ENCODE measurements at places on chromosomes 13 and 19.
A peak's percentile ranks its signal among the peaks of the same experiment; 100 is the strongest.

GRCh38 chr19:10290876-10291553 lies 1.3 kb downstream of the ICAM5 start:
- no peak for DNase-seq

- DNase-seq: no peak
Observed at GRCh38 chr13:46478651-46479050, 74.3 kb upstream of the LRCH1 start.

DNA sequence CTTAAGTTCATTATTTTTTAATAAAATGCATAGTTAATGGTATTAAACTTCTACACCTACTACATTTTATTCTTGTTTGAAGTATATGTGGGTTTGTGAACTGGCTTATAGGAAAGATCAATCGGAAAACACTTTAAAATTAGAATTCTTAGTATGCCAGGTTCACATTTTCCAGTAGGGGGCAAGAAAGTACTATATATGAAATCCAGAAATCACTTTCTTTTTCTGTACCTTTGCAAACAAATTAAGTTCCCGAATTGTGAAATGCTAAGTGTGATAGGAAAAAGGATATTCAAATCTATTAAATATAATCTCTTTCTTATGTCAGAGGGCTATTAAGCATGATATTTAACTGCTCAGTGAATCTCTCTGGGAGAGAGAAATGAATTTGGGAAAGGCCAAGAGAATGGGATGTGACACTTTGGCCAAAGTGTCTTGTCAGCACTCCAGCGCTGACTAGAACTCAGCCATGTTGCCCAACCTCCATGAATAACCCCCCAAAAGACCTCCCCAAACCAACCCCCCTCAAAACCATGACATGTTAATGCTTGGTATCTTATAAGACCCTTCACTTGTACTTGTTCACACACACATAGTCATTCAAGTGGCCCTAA lies 122.6 kb upstream of the SLC10A2 start:
- DNase-seq: peak; percentile 8

GRCh38 chr13:38398711-38399493 lies 49.3 kb downstream of the UFM1 start:
- DNase-seq: peak; percentile 1

DNA sequence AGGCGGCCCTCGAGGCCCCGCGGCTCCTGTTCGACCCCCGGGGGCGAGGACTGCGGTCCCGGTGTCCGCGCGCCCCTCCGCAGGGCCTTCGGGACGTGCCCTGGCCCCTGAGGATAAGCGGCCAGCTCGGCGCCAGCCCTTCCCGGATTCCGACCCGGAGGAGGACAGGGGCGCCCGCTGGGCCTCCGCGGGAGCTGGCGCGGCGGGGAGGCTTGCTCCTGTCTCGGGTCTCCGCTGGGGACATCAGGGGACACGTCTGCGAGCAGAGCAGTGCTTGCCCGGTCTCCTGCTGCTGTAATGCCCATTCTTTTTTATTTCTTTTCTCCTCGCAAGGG lies 829 bp downstream of the B3GLCT start:
- DNase-seq: peak; percentile 28

- no peak for DNase-seq
Observed at GRCh38 chr13:55497486-55497885, 1643.2 kb upstream of the PRR20A start.

- no peak for DNase-seq
Observed at GRCh38 chr19:6098574-6098973, 11.7 kb downstream of the RFX2 start.

- DNase-seq: no peak
Observed at GRCh38 chr19:1956868-1957492, 16.0 kb downstream of the CSNK1G2 start.

GRCh38 chr19:29086646-29087045 lies 126.3 kb downstream of the UQCRFS1 start:
- no peak for DNase-seq
